Small intestine (tissue), 16 donors: ENCODE measurements at places on chromosomes 12 and 14. TPM values are rescaled to one million over a fixed set of nuclear protein-coding genes. Genes with fewer than 3 reads are reported as not detected.

The SMAGP gene
- 22.2 TPM for polyA plus RNA-seq

The CARMIL3 gene
- polyA plus RNA-seq, result 1.3 TPM

DNA sequence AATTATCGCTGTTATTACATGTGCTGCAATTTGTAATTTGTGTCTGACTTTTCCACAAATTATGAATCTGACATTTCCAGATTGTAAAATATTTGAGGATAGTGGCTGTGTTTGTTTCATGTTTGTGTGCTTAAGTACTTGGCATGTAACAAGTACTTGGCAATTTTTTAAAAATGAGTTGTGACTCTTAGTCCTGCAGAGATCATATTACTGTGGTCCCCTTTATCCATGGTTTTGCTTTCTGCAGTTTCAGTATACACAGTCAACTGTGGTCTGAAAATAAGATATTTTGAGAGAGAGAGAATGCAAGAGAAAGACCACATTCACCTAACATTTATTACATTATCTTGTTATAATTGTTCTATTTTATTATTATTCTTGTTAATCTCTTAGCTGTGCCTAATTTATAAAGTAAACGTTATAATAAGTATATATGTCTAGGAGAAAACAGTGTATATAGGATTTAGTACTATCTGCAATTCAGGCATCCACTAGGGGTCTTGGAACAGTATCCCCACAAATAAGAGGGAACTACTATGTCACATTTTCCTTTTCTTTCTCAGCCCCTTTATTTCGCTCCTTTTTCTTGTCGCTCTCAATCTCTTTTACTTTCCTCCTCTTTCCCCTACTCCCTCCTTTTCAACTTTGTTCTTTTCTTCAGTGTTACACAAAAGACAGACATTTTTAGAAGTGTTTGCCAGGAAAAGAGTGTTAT is 176.1 kb downstream of the FUT8 start:
- no peaks in the 10 kb centered on the region for H3K36me3 ChIP-seq
- DNase-seq, result no peak
- H3K4me1 ChIP-seq, result no peaks in the 10 kb centered on the region
- no peak overlapping the region for H3K4me3 ChIP-seq

DNA sequence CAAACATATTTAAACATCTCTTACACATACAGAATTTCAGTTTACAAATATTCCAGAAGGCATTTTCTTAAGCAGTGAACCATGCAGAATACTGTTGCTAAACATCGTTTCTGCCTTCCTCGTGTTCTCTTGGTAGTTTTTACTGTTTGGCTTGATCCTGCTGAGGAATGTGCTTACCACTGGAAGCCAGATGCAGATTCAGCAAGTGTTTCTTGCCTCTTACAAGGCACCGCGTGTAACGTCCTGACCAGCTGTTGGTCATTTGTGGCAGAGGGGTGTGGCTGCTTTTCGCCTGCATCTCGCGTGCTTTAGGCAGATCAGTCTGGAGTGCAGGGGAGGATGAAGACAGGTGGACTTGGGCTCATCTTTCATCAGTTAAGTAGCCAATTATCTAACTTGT is 12.4 kb downstream of the EIF2B1 start:
- no peak for DNase-seq
- no peak overlapping the region for H3K27ac ChIP-seq
- peaks cover 28% of the 10 kb centered on the region for H3K36me3 ChIP-seq
- H3K4me3 ChIP-seq, result no peak overlapping the region
- no peaks in the 10 kb centered on the region for H3K4me1 ChIP-seq

The TC2N gene
- polyA plus RNA-seq, result 25.8 TPM
